ENCODE measurements at places on chromosomes 4 and X.

- no peak for DNase-seq
Observed at GRCh38 chr4:20418861-20419451, 167.3 kb downstream of the SLIT2 start.

DNA sequence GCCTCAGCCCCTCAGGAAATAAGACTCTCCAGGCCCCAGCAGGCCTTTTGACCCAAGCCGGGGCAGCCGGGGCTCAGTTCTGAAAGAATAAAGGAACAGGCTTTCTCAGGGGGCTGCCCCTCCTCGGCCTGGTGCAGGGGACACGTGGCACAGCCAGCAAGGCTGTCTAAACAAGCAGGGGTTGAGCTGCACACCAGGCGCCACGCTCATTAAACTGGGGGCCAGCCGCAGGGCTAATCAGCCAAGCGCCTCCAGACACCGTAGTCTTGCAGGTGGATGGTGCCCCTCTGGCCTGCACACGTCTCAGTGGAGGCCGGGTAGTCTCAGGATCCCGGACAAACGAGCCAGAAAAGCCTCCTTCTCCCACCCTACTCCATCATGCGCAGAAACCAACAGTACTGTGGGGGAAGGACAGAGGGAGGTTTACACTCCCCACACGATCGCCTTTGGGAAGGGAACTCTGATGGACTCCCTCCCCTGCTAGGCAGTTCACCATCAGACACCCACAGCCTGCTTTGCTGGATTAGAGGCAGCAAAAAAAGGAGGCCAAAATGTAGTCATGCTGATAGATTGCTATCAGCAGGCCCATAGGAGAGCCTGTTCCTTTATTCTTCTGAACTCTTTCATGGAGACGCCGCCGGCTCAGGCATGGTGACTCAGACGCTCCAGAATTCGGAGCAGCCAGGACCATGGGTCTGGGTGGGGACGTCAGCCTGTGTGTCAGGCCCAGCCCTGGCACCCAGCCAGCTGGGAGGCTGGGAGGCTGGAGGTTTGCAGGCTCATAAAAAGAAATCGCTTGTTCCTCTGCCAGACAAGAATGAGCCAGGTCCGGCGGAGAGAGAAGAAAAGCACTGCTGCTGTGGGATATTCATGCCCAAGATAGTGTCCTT is 342.4 kb downstream of the BCOR start:
- no peak for DNase-seq

DNA sequence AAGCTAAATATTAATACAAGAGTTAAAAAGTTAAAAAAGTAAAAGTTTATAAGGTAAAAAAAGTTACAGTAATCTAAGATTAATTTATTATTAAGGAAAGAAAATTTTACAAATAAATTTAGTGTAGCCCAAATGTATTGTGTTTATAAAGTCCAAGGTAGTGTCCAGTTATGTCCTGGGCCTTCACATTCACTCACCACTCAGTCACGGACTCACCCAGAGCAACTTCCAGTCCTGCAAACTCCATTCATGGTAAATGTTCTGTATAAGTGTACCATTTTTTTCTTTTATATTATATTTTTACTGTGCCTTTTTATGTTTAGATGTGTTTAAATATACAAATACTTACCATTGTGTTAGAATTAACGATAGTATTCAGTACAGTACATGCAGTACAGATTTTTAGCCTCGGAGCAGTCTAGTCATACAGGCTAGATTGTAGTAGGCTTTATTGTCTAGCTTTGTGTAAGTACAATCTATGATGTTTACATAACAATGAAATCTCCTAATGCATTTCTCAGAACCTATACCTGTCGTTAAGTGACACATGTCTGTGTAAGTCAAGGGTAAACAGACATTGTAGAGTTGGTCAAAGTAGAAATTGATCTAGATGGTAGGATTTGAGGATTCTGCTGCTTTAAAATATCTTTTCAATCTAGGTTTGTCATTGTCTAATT is 197.7 kb downstream of the GC start:
- no peak for DNase-seq

GRCh38 chr4:118992149-118992548 is 103.5 kb downstream of the SYNPO2 start:
- no peak for DNase-seq

GRCh38 chrX:107117993-107118321 is 665 bp downstream of the RBM41 start:
- no peak for DNase-seq

GRCh38 chr4:85717847-85718246 is 242.9 kb downstream of the ARHGAP24 start:
- no peak for DNase-seq

DNA sequence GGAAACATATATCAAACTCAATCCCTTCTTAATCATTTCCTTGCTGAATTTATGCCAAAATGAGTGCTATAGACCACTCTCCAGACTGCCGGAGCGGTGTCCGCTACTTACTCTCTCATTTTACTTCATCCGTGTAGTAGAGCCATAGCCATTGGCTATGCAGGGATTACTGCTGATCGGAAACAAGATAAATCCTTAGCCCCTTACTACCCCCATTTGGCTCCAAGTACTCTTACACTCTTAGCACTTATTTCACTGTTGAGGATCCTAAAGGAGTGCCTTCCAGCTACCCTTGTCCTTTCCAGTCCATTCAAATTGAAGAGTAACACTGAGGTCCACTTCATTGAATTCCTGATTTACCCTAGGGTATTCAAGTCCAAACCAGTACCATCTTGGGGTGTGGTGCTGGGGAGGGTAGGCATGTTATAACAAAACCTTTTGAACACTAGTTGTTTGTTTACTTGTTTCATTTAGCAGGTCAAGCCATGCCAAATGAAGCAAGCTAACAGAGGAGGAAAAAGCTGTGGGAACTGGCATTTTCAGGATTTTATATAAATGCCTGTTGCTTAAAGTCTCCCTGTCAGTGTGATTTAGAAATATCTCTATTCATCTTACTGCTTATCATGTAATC is 715.1 kb downstream of the FSTL5 start:
- no peak for DNase-seq

DNA sequence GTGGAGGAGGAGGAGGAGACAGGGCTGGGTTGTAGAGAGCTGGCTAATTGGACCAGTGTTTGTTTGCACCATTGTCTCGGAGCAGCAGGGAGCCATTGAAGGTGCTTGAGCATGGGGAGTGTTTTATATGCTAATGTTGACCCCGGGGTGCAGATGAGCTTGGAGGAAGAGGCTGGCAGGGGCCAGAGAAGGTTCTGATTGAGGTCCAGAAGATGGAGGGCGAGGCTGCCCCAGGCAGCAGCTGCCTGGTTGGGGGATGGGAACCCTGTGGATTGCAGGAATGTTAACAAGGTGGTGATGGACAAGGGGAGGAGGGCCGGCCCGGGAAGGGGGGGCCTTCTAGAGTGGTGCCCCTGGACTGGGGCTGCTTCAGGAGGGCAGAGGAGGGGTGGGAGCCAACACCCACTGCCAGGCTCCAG is 18.0 kb downstream of the DOK7 start:
- no peak for DNase-seq

GRCh38 chr4:152850377-152850776 is 70.6 kb downstream of the ARFIP1 start:
- no peak for DNase-seq

DNA sequence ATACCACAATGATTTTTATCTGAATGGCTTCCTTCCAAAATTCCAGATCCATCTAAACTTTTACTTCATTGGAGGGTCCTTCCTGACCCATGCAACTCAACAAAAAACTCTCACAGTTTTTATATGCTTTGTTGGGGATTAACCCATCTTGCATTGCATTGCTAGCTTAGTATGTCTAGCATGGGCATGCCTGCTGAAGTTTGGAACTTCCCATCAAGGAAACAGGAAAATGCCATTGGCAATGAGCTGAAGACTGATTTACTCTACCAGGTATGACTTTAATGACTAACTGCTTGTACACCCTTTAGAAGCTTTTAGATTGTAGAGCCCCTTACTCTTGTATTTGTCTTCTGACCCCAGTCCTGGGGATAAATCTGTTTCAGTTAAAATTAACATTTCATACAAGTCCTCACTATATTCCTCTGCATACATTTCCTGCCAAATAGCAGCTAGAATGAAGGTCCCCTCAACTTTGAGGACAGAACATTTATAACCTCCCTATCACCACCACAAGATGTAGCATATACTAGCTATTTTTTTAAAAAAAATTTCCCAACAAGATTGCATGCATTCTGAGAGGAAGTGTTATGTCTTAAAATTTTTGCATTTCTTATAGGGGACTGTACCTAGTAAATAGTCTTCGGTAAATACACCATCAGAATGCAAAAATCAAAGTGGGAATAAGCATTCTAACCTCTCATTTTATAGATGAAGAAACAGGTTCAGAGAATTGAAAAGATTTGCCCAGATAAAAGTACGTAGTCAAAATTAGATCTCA is 52.5 kb upstream of the ATXN3L start:
- no peak for DNase-seq

- DNase-seq, result no peak
Observed at GRCh38 chr4:128363966-128364365, 76.4 kb upstream of the PGRMC2 start.

DNA sequence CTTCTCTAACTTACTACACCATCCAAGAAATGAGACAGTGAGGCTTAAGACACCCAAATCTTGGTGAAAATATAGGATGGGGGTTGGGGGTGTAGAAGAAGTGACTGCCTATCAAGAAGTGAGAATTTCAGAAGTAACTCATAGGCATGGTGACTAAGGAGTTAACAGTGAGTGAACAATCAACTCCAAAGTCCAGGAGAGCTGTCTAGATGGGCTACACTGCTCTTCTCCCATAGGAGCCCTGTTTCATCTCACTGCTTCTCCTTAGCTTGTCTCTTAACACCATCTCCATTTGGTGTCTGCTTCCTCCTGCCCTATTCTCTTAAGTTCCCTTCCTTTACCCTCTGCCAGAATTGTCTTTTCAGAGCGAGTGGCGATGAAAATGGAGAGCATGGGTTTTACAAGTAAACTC is 22.7 kb downstream of the FABP2 start:
- no peak for DNase-seq

DNA sequence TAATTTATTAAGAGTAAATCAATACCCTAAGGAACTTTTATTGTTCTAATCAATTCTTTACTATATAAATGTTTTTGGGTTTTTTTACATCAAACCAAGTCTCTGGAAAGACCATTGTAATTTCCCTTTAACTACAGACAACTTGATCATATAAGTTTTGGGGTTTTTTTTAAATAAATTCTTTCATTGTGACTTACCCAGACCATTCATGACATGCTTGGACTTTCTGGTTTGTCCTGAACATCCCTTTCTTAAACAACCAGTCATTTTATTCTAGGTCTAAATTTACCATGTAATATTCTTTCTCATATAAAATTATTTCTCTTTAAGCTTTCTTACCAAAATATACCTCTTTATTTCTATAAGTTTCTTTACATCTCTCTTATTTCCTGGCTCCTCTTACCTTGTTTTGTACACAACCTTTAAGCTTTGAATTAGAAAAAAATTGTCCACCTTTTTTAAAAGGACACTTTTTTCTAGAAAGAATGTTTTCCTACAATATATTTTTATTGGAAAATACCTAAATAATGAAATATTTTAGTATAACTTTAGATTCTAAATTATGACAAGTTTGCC is 8.4 kb downstream of the CNGA1 start:
- no peak for DNase-seq

- no peak for DNase-seq
Observed at GRCh38 chrX:148573119-148573518, 72.7 kb downstream of the AFF2 start.

DNA sequence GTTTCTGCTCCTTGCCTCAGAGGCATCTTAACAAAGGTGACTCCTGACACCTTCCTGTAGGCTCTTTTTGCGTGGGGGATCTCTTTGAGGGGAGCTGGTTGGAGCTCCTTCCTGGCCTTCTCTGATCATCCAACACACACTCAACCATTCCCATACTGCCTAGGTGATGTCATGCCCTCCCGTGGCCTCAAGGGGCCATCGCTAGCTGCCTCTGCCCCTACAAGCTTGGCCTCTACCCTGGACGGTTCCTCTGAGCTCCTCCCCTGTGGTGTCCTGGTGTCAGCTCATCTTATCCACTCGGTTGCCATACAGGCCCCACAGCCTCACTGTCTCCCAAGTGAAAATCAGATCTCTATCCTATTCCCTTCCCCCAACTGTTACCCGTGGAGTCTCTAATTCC is 13.7 kb upstream of the ZNF185 start:
- DNase-seq, result no peak

DNA sequence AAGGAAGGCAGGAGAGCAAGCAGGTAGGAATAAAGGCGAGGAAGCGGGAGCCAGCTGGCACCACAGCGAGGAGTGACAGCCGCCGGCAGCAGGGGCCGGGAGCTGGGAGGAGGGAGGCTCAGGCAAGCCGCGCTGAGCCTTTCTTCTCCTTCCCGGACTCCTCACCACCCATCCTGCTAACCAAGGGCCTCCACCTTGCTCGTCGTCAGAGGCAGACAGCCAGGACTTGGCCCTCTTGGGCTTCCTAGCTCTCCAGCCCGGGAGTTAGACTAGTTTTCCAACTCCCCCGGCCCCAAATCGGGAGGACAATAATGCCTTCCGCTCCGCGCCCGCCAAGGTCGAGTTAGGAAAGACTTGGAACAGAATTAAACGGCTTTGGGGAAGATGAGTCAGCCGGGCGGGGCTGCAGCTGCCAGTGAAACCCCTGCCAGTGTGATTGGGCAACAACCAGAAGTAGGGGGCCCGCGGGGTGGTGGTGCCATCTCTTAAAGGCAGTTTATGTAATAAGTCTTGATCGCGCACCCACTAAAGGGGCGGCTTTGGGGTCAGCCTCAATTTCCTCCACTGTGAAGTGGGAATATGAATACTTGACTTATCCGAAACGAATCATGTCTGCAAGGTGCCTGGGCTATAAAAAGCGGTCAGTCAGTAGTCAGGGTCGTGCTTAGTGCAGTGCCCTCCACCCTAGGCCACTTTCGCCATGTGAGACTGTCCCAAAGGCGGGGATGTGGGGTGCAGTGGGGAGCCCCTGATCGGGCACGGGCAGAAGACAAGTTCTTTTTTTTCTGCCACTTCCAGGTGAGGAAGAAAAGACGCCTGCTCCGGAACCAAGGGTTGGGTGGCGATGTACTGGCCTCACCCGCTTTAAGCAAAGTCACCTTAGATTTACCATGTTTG is 6.7 kb upstream of the HSD17B10 start:
- DNase-seq, result no peak

DNA sequence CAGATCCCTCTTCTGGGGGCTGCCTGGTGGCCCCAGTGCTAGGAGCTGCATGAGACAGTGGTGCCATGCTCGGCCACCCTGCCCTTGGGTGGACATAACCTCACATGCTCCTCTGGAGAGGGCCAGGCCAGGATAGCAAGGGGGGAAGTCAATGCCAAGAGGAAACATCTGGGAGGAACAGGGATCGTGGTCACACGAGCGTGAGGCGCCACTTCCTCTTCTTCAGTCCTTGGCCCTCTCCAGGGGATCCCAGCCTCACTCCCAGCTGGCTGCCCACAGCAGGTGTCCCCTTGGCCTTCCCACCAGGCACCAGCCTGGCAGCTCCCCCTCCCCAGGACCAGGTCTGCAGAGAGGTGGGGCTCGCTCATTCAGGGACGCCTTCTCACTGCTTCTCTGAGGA is 28.6 kb downstream of the TBC1D14 start:
- DNase-seq, result no peak

DNA sequence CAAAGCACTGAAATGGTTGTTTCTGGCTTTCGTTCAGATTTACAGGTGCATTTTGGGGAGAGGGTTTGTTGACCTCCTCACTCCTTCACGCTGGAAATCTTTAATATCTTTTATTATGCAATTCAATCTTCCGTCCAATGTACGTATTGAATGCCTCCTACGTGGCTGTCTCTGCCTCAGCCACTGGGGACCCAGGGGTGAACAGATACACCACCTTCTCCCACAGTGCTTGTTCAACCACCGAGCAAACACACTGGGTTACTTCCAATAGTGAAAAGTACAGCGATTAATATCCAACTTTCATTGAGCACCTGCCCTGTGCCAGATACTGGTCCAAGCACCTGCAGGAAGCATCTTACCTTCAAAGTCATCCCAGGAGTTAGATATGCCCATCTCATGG is 52.1 kb downstream of the NYX start:
- DNase-seq, result no peak

Measured in vagina (tissue), 2 donors.